Epithelial cell of esophagus (primary cell): ENCODE measurements at places on chromosomes 11 and 22.

- DNase-seq = no peak
These were observed 14.1 kb downstream of the VWCE start for GRCh38 chr11:61280883-61281580.

DNA sequence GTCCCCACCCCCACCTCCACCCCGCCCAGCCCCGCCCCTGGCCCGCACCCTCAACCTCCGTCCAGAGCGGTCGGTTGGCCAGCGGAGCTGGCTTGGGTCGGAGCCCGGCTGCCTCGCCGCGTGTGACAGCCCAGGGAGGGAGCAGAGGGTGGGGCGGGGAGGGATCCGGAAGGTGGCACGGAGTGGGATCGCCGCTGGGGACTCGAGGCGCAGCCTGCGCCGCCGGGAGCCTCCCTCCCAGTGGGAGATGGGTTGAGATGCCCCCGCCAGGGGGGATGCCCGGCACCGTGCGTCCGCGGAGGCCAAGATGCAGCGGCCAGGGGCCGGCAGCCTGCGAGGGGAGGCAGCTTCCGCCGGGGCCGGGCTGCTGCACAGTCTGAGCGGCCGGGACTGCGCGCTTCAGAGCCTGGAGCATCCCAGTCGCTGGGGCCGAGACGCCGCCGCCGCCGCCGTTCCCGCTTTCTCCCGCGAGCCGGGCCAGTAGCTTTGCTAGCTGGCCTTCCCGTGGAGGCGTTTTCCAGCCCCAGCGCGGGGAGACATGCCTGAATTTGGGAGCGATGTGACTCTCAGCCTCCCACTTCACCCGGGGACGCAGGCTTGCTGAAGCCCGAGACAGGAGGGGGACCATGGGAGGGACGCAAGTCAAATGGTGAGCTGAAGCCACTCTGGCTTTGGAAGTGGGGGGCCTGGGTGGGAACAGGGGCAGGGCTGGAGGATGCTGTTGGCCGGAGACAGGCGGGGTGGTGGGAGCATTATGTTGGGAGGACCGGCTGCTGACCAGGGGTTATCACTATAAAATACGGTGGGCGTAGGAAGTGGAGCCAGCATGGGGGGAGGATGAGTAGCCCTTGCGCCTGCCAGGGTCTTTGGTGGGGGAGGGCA, 40.2 kb downstream of the DIXDC1 start:
- DNase-seq = peak; percentile 28

DNA sequence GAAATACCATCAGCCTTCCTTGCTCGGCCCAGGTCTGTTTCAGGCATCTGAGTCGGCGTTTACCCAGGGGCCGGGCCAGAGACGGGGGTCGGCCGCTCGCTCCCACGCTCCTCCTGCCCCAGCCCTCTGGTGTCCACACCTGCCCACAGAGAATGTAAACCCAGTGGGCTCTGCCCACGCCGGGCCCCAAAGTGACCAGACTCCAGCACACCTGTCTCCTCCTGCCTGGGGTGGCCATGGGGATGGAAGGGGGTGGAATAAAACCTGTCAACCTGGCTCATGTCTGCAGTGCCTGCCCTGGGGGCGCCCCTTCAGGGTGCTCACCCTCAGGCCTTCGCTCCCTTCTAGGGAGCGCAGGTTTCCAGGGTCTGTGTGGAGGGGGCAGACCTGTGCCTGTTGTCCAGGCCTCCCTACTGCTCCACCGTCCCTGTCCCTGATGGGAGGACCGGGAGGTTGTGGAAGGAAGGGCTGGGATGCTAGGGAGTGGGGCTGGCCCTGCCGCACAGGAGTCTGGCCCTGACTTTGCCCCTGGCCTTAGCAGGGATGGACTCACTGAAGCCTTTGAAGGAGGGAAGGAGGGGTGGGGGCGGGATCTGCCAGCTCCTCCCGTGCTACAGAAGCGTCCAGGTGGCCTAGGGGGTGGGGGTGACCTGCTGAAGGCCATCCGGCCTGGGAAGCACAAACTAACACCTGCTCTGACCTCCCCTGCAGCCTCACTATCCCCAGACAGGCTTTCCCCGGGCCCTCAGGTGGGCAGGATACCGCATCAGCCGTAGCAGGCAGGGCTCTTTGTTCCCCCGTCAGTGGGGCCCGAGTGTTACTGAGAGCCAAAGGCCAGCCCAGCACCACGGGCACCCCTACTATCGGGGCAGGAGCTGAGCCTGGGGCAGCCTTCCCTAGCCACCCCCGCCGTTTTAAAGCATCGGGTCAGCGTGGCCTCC, 14.7 kb upstream of the ARHGAP8 start:
- no peak for DNase-seq

GRCh38 chr11:121113611-121114010, 12.6 kb downstream of the TECTA start:
- DNase-seq = no peak

DNA sequence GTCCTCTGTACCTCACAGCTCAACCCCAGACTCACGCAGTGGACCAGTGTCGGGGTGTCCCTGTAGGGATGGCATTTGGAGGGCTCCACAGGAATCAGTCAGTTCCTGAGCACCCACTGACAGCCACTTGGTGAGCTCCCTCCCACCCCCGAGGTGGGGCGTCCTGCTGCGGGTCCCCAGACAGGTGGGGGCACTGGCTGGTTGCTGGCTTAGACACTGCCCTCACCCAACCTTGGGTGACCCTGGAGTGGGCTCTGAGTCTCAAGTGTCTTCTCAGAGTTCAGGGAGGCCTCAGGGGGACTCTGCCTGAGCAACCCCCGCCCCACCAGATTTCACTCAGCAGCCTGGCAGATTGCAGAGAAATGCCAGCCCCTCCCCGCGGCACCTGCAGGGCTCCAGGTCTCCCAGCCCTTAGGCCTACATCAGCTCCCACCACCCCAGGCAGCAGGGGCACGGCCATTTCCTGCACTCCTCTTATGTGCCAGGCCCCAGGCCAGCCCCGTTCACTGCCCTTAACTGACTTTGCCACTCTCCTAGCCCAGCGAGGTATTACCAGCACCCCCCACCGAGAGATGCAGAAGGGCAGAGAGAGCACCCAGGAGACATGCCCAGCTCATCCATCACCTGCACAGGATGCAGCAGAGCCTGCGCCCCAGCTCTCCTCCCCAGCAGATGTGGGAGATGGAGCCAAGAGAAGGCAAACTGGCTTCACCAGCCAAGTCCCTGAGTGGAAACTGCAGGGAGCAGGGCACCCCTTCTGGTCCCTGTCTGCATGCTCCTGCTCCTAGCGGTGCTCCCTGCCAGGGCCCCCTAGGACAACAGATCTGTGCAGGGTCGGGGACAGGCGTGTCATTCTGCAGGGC, 2.4 kb downstream of the PRR5 start:
- DNase-seq = no peak

GRCh38 chr11:10743354-10744000, 7.6 kb upstream of the CTR9 start:
- no peak for DNase-seq

- DNase-seq = peak; percentile 4
These were observed at the start of gene KCNA4 for GRCh38 chr11:30016588-30017363. TSS of gene KCNA4 (minus strand) at chr11:30017030. CDS start at chr11:30012678, 4,352 bp downstream.

DNA sequence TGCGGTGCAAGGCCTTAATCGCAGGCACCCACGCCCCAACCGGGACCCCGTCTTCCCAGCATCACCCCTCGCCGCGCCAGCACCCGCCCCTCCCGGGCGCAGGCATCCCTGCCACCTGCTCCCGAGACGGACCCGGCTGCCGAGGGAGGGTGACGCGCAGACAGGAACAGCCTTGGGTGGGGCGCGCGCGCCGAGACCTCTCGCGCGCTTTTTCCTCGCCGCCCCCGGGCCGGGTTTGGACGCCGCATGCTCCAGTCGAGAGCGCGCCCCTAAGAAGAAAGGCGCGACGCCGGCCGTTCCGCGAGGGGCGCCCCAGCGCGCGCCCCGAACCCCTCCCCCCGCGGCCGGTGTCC, 504 bp downstream of the CFL1 start:
- DNase-seq = no peak

DNA sequence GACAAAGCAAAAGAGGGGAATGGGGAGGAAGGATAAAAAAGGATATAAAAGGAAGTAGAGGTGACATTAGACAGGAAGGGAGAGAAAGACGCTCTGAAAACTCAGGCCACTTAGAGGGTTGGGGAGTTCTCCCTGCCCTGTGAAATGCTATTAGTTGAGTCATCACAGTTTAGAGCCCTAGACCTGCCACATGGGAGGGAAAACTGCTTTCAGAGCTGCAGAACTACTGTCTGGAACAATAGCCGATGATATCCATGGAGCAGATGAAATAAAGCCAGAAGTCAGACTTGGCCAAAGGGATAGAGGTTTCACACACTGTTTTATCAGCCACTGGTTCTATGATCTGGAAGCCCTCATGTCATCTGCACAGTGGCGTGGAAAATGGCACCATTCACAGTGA, 157.9 kb downstream of the NCAM1 start:
- DNase-seq = no peak

DNA sequence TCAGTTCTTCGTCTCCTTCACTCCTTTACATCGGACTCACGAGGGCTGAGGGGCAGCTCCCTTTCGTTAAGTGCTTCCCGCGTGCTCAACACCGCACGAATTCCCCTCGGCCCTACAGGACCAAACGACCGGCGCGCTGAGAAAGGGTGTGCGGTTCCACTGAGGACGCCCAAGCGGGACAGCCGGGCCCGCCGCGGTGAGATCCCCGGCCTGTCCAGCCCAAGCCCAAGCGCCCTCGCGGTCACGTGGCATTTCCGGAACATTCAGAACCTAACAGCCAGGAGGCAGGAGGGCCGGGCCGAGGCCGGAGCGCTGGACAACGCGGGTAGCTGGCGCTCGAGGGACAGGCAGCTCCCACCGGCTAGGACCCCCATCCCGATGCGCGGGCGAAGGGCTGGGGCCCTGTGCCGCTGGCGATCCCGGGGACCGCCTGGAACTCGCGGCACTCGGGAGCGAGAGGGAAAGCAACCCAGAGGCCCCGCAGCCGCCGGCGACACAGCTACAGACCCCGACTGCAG, 737 bp upstream of the STIP1 start:
- peak; percentile 69 for DNase-seq

DNA sequence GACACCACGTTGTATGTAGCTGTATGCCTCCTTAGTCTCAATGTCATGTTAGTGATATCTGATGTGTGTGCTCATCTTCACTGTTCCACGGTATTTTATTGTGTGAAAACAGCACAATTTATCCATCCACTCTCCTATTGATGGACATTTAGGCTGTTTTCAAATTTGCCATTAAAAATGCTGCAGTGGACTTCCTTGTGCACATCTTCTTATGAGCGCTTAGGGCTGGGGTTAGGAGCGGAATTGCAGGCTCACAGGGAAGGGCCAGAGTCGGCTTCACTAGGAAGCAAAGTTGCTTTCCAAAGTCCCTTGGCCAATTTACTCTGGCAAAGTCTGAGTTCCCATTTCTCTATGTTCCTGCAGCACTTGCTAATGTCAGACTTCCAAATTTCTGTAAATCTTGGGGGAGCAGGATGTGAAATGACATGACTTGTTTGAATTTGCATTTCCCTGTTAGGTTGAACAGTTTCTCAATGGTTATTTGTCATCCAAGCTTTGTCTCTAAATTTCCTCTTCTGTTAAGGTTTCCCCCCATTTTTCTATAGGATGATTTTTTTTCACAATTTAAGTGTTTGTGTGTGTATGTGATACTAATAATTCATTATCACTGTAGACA, 75.4 kb downstream of the MYEOV start:
- no peak for DNase-seq

- peak; percentile 99 for DNase-seq
These were observed 26.5 kb downstream of the CTNND1 start for GRCh38 chr11:57787920-57788702.

GRCh38 chr11:115060840-115061239, 382.5 kb downstream of the NXPE2 start:
- no peak for DNase-seq

- DNase-seq = no peak
These were observed 439 bp downstream of the YAP1 start for GRCh38 chr11:102110761-102111010.

DNA sequence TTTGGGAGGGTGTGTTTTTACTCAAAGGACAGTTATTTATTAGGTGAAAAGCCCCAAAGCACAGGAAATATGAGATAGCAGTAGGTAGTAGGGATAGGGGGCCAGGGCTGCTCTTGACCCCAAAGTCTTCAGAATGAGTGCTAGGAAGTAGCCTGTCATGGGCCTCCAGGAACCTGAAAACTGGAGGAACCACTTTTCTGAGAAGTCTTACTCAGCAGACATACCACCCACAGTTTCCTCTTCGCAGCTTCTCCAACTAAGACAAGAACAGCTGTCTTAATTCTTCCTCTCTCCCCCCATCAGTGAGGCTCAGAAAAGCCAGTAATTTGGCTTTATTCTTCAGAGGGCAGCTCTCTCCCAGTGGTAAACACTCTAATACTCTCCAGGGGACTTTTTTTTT, 84.0 kb upstream of the CTSC start:
- DNase-seq = peak; percentile 91
